NAMALWA (cell line): ENCODE measurements at places on chromosomes 1 and 21.

GRCh38 chr1:93023281-93023680 lies 55.8 kb upstream of the MTF2 start:
- no peak for DNase-seq

DNA sequence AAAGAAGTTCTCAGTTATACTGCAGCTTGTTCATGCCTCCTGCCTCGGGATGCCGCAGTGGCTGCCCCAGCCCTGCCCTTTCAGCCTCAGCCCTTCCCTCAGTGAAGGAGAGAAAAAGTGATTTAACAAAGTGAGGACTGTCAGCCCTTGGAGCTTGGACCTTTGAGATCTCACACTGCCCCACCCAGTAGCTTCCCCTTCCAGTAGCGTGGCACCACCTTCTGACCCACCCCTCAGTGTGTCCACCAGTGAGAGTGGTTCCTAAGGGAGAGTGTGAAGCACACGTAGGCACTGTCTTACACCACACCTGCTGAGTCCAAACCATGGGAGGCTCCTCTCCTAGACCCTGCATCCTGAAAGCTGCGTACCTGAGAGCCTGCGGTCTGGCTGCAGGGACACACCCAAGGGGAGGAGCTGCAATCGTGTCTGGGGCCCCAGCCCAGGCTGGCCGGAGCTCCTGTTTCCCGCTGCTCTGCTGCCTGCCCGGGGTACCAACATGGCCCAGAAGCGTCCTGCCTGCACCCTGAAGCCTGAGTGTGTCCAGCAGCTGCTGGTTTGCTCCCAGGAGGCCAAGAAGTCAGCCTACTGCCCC lies at the start of gene CDA:
TSS of gene CDA (plus strand) at position 464 of the 592 bp plus-strand sequence. CDS start at position 497, 33 bp downstream.
- DNase-seq: no peak

DNA sequence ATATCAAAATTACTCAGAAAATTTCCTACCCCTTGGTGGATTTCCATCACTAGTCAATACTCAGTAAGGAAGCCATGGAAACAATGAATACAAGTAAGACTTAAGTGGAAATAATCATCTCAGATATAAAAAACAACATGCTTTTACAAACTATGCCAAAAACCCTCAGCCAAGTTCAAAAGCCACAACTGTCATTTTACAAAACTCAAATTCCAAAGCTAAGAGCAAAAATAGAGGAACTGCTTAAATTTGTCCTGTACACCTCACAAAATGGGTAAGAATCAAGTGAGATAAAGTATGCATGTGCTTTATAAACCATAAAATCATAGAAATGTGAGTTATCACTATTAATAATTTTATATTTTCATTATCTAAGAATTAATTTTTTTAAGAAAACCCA lies 9.6 kb downstream of the TMCO1 start:
- no peak for DNase-seq

GRCh38 chr1:182599339-182599738 lies 4.8 kb downstream of the RGS16 start:
- peak; percentile 79 for DNase-seq

- peak; percentile 91 for DNase-seq
These were observed 6.5 kb upstream of the ATP1A2 start for GRCh38 chr1:160108888-160109662.
